Airway epithelial cell (primary cell): ENCODE measurements at places on chromosomes 3 and 15. TPM values are rescaled to one million over a fixed set of nuclear protein-coding genes. Genes with fewer than 3 reads are reported as not detected.

SUSD5 gene
- 0.88 and 1.1 TPM in 2 replicates for total RNA-seq

GRIP2 gene
- 0.28 TPM in 1 of 2 replicates, not detected in the other for total RNA-seq

ZMAT3 gene
- 11.7 and 12.8 TPM in 2 replicates for total RNA-seq

KATNBL1 gene
- total RNA-seq: 19.6 and 30.8 TPM in 2 replicates

GOLGA6L9 gene
- 2.5 TPM in 2 replicates for total RNA-seq

GRAMD1C gene
- 1.4 and 1.7 TPM in 2 replicates for total RNA-seq

EAF2 gene
- 3.2 and 5.7 TPM in 2 replicates for total RNA-seq

RLBP1 gene
- not detected in 2 replicates for total RNA-seq

RYK gene
- 35.6 and 52.1 TPM in 2 replicates for total RNA-seq

HLTF gene
- 13.5 and 14.4 TPM in 2 replicates for total RNA-seq

LRCH3 gene
- 18.5 and 45.1 TPM in 2 replicates for total RNA-seq

ARHGAP11A gene
- 14.6 and 19.1 TPM in 2 replicates for total RNA-seq

SLC12A8 gene
- 5.4 and 8.0 TPM in 2 replicates for total RNA-seq

MAPKBP1 gene
- 15.3 and 24.2 TPM in 2 replicates for total RNA-seq

FBXO40 gene
- not detected in 2 replicates for total RNA-seq

GRAMD2A gene
- total RNA-seq: 7.3 and 10.2 TPM in 2 replicates

CACNA1D gene
- 0.14 TPM in 1 of 2 replicates, not detected in the other for total RNA-seq

UROC1 gene
- not detected in 2 replicates for total RNA-seq

GOLGA8M gene
- not detected in 2 replicates for total RNA-seq

XCR1 gene
- total RNA-seq: 0.07 TPM in 1 of 2 replicates, not detected in the other

CASR gene
- total RNA-seq: not detected in 2 replicates

TAGLN3 gene
- total RNA-seq: 6.4 and 8.1 TPM in 2 replicates

TRH gene
- total RNA-seq: not detected in 2 replicates

SLC25A36 gene
- 21.4 and 30.5 TPM in 2 replicates for total RNA-seq

THPO gene
- not detected in 2 replicates for total RNA-seq

CD96 gene
- total RNA-seq: not detected in 2 replicates

SLC24A5 gene
- not detected in 2 replicates for total RNA-seq

CLDN11 gene
- 2.8 and 3.0 TPM in 2 replicates for total RNA-seq

ROPN1 gene
- not detected in 2 replicates for total RNA-seq

COL8A1 gene
- total RNA-seq: 5.6 and 6.8 TPM in 2 replicates

IL5RA gene
- total RNA-seq: not detected in 2 replicates

SCN5A gene
- total RNA-seq: not detected in 2 replicates
